AG20443 (cell line): ENCODE measurements at places on chromosomes 7 and 10.

- no peak for DNase-seq
Measured at GRCh38 chr10:129057856-129058663, 409.0 kb upstream of the MGMT start.

DNA sequence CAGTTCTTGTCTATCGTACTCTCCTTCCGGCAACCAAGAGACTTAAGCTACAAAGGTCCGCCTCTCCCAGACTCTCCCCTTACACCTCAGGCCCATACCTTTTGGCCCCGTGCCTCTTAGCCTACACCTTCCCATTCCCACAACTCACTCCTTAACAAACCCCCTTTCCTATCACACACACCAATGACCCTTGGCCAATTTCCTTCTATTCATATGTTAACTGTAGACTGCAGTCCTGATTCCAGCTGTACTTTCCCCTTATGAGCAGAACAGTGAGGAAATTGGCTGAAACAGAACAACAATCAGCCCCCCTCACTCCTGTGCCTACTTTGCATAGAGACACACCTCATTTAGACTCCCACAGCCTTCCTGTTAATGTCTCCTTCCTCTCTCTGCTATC, 1.4 kb upstream of the TMEM139 start:
- DNase-seq: no peak

DNA sequence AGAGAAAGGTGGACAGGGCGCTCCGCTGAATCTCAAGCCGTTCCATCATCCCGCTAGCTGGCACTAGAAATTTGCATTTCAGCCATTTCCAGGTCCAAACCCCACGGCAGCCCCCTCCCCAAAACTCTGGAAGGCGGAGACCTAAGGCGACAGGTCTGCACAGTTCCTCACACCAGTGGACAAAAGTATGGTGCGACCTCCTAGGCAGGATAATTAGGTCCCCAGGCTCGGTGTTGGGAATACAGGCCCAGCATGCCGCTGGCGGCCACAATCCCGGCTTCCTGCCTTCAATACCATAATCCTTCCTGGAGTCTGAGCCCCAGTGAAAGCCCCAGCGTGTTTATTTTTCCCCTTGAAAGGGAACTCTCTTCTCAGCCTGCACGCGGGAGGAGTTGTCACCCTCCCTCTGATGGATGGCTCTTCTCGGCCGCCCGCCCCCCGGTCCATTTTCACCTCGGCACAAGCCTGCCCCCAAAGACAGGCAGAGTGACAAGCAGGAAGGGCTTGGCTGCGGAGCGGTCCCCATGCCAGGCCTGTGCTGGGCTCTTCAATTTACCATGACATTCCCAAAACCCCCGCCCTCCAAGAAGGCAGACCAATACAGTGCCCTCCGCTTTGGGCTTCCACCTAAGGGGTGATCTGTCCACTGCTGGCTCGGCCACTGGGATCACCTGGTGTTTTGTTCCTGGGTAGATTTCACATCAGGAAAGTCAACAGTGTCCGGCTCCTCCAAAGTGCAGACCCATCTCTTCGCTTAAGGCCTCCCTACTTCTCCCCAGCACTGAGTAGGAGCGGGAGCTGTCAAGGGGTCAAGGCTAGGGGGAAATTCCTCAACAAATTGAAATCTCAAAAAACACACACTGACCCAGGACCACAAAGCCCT, 2.2 kb downstream of the FGFR2 start:
- no peak for DNase-seq

- DNase-seq: no peak
Measured at GRCh38 chr10:106582291-106582690, 582.2 kb downstream of the SORCS1 start.

- DNase-seq: no peak
Measured at GRCh38 chr10:121891103-121891502, 36.7 kb downstream of the ATE1 start.

DNA sequence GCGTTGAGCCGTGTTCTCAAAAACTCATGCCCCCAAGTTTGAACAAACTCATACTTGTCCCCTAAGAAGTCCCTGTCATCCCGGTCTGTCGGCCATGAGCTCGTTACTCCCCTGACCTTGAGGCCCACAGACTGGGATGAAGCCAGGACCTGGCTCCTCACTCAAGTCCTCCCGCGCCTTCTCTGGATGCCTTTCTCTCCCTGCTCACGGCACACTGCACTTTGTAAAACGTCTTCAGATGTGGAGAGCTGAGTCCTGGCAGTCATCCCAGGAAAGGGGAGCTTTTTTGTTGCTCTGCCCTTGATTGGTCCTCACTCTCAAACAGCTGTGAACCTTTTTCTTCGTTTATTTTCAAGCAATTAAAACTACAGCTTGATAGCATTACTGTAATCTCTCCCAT, 110.8 kb downstream of the JAZF1 start:
- peak; percentile 70 for DNase-seq

GRCh38 chr10:63718006-63718405, 196.8 kb downstream of the REEP3 start:
- no peak for DNase-seq
